Femur (tissue), 1 donor: ENCODE measurements at places on chromosomes 12 and 14.

- peak; percentile 70 for DNase-seq
These were observed at the start of gene ZBTB42 for GRCh38 chr14:104800771-104801519. Gene ZBTB42 (plus strand): TSS chr14:104801101. CDS start chr14:104801198, 97 bp downstream.

DNA sequence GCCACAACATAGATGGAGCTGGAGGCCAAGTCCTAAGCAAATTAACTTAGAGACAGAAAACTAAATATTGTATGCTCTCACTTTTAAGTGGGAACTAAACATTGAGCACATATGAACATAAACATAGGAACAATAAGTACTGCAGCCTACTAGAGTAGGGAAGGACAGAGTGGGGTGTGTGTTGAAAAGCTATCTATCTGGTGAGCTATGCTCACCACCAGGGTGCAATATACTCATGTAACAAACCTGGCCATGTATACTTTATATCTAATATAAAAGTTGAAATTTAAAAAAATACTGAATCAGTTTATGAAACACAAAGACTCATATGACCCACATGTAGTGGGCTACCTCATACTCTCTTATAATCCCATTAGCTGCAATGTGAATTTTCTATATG is 1305.0 kb downstream of the LRFN5 start:
- DNase-seq = no peak

- DNase-seq = no peak
These were observed 161.1 kb downstream of the SUDS3 start for GRCh38 chr12:118537481-118537917.

DNA sequence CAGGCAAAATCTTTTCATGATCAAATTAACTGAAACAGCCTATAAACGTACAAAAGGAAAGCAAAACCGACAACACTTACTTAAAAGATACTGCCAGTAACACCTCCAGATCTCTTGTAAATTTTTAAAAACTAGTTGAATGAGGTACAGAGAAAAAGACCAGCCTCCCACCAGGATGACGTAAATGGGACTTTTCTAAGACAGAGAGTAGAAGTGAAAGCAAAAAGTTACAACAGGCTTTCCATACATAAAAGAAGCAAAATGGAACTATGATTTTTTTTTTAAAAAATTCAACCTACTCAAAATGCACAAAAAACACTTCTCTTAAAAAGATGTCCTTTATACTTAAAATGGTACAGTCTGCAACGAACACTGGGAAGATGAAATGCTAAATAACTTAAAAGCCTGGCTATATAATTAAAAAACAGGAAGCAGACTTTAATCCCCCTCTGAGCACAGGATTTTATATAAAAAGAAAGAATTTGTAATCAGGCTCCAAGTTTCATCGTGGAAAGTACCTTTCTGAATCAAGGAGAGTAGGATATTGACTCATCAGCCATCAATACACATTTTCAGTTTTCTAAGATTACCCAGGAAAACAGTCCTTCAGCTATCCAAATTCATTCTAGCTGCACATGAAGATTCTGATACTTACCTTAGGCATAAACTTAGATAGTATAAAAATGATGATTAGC is 14.2 kb upstream of the MYO1A start:
- DNase-seq = no peak

GRCh38 chr12:110742096-110742717 is 484 bp downstream of the PPP1CC start:
- DNase-seq = no peak

- peak; percentile 76 for DNase-seq
These were observed 231.6 kb downstream of the CACNA1C start for GRCh38 chr12:2284321-2284813.

- no peak for DNase-seq
These were observed 247.2 kb upstream of the CCDC196 start for GRCh38 chr14:66238969-66239368.

GRCh38 chr14:96102081-96102856 is 63.1 kb downstream of the C14orf132 start:
- no peak for DNase-seq

GRCh38 chr12:114473717-114474116 is 67.8 kb upstream of the TBX5 start:
- no peak for DNase-seq
